ENCODE measurements at places on chromosomes 1 and 21. TPM values are rescaled to one million over a fixed set of nuclear protein-coding genes. Genes with fewer than 3 reads are reported as not detected.

- no peak for DNase-seq
These were observed 18.6 kb upstream of the NTNG1 start for GRCh38 chr1:107122225-107122624.

- no peak for DNase-seq
These were observed 215.3 kb upstream of the C1orf174 start for GRCh38 chr1:4115191-4115900.

- no peak for DNase-seq
These were observed 15.8 kb downstream of the CDA start for GRCh38 chr1:20604678-20605077.

DNA sequence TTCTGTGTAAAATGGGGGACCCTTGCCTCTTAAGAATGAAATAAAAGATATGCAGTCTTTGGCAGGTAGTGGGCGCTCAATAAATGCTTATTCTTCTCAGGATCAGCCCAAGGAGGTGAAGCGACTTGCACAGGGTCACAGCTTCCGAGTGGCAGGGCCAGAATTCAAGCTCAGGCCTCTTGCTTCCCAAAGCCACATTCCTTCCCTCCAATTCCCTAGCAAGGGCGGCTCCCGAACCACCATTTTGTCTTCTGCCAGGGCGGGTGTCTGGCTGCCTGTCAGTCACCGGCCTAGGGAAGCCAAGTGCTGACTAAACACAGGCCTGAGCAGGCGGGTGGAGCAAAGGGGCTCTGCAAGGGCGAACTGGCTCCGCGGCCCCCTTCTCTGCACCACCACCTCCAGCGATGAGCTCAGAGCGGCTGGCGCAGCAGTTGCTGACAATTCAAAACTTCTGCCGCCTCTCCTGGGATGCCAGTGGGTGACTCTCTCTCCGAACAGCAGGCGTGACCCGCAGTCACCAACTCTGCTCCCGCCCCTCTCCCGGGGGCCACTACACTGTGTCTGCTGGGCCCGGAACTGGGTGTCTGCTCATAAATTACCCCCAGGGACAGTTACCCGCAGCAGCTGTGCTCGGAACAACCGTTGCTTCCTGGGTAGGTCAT, 10.8 kb downstream of the GPR3 start:
- no peak for DNase-seq

DNA sequence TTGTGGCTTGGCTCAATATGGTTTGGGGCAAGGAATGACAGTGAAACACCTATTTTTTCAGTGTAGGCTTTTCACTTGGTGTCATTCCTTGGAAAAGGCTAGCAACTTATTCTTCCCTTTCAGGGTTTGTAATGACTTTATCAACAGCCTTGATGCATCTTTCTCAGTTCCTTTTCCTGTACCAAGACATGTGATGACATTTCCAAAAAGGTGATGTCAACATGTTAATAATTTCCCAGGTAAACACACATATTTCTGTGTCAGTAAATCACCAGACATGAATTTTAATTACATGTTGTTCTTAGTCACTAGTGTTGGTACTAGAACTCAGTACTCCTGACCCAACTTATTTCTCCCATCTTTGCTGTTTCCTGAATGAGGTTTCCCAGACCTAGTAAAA, 37.8 kb upstream of the RRP15 start:
- no peak for DNase-seq

GRCh38 chr1:210117198-210117597, 115.4 kb upstream of the SERTAD4 start:
- DNase-seq: no peak

CDC20 gene
- 196 TPM for total RNA-seq

FAM110D gene
- total RNA-seq: 1.2 TPM
